ENCODE measurements at places on chromosomes 11 and 22. TPM values are rescaled to one million over a fixed set of nuclear protein-coding genes. Genes with fewer than 3 reads are reported as not detected.

Gene FGF4
- not detected for total RNA-seq

DNA sequence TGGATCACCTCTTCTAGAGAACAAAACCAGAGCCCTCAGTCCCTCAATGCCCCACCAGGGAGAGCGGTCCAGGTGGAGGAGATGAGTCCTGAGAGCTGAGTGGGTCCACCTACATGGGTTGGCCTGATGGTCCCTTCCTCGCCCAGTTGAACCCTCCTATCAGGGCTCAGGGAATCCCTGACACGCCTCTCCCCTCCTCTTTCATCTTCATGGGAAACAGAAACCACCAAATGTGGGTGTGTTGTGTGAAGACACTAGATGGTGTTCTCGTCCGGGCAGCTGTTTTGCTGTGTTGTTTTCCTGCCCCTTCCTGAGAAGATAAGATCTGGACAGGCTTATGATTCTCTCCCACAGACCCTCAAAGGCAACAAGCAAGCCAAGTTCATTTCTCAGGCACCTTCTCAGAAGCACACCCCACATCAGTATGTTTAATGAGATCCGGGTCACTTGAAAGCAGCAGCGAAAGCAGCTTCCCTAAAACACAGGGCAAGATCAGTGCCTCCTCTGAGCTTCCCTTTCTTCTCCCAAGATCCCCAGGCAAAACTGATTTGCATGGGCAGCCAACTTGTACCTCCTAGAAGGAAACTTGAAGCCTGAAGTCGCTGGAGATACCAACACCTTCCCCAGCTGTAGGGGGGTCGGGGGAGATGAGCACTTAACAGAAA lies 35.3 kb upstream of the POU2AF1 start:
- DNase-seq = no peak

Gene PYGM
- 0.26 TPM for total RNA-seq

DNA sequence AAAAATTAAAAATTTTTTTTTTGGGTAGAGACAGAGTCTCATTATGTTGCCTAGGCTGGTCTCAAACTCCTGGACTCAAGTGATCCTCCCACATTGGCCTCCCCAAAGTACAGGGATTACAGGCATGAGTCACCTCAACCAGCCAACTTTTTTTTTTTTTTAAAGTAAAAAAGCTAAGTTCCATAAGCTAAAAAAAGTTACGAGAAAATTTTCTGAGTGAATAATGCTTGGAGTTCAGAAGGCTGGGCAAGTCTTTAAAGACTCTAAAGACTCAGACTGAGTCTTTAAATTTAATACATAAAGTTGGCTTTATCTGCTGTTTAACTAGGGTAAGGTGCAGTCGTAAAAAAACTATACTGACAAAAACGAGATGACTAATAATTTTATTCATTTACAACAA lies 5.6 kb downstream of the DDX6 start:
- DNase-seq = no peak

- no peak for DNase-seq
Measured at GRCh38 chr11:11971906-11972547, 36.4 kb downstream of the DKK3 start.

Gene MUC6
- not detected for total RNA-seq

Gene RCOR2
- total RNA-seq = 9.3 TPM

DNA sequence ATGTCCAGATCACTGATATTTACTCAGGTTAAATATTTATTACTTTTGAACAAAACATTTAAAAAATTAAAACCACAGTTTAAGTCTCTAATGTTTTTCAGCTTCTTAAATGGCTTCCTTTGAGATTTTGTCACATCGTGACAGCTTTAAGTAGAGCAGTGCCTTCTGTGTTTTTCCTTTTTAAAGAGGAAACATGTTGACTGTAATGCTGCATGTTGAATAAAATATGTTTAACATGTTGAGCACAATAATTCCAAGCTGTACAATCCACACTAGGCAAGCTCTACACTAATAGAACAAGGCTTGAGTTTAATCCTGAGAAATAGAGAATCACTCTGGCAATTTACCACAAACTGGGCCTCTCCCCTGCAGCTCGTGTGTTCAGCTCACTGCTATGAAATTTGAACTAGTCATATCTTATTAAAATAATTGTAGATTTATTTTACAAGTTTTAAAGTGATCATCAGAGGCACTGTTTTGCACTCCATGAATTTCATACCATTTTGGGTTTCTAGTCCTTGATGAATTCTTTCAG lies 368.3 kb downstream of the SOX6 start:
- DNase-seq = no peak

- DNase-seq = no peak
Measured at GRCh38 chr11:126112547-126112946, 49.9 kb upstream of the CDON start.
